SK-MEL-5 (cell line): ENCODE measurements at places on chromosomes 16 and 17.

DNA sequence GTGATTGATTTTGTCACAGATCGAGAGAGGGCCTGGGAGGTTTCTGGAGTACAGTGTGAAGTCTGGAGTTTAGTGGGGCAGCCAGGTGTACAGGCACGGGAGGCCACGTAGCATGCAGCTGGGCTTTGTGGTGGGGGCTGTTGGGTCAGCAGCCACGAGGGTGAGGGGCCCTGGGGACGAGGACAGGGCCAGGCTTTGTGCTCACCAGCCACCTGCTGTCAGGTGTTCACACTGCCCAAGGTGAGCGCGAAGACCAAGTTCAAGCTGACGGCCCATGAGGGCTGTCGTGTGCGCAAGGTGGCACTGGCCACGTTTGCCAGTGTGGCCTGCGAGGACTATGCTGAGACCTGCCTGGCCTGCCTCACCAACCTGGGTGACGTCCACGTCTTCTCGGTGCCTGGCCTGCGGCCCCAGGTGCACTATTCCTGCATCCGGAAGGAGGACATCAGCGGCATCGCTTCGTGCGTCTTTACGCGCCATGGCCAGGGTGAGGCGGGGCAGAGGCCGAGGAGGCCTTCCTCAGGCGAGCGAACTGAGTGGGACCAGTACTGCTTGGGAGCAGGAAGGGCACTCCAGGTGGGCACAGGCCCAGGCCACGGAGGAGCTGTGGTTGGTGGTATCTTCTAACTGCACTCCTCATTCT is 15.9 kb downstream of the LLGL1 start:
- no peak for DNase-seq

GRCh38 chr17:29713626-29714025 is 90.9 kb upstream of the CORO6 start:
- DNase-seq = no peak

DNA sequence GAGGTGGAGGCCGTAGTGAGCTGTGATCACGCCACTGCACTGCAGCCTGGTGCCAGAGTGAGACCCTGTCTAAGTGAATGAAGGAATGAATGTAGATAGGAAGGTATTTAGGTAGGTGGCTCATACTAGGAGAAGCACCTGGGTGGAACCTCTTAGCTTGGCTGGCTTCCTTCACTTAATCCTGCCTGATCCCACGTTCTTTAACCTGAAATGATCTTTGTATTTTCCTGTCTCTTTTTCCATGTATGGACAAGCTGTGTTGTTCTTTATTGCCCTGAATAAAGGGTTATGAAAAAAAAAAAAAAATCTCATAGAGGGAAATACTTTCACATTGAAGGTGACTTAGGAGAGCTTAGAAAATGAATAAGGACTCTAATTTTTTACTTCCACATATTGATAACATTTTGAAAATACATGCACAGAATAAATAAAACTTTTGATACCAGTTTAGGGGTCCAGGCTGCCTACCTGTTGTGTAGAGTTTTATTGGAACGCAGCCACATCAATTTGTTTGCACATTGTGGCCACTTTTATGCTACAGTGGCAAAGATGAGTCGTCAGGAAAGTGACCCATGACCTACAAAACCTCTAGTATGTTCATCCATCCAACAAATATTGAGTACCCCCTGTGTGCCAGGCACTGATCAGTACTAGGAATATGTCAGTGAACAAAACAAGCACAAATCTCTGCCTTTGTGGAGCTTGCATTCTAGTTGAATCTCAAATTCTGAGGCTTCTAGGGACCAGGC is 44.6 kb downstream of the VPS35L start:
- no peak for DNase-seq

- DNase-seq = peak; percentile 26
Observed at GRCh38 chr17:31754239-31754945, 104.7 kb downstream of the COPRS start.

DNA sequence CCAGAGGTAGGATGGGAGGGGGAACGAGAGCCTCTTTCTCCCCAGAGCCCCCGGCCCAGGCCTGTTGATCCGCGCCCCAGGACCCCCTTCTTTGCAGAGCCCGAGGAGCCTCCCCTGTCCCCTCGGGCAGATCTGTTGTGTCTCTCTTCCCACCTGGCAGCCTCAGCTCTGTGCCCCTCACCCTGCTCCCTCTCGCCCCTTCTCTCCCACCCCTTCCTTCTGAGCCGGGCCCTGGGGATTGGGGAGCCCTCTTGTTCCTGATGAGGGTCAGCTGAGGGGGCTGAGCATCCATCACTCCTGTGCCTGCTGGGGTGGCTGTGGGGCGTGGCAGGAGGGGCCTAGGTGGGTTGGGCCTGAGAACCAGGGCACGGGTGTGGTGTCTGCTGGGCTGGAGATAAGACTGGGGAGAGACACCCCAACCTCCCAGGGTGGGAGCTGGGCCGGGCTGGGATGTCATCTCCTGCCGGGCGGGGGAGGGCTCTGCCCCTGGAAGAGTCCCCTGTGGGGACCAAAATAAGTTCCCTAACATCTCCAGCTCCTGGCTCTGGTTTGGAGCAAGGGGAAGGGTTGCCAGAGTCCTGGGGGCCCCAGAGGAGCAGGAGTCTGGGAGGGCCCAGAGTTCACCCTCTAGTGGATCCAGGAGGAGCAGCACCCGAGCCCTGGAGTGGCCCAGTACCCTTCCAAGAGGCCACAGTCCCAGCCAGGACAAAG is 65.4 kb downstream of the MRC2 start:
- DNase-seq = peak; percentile 73

DNA sequence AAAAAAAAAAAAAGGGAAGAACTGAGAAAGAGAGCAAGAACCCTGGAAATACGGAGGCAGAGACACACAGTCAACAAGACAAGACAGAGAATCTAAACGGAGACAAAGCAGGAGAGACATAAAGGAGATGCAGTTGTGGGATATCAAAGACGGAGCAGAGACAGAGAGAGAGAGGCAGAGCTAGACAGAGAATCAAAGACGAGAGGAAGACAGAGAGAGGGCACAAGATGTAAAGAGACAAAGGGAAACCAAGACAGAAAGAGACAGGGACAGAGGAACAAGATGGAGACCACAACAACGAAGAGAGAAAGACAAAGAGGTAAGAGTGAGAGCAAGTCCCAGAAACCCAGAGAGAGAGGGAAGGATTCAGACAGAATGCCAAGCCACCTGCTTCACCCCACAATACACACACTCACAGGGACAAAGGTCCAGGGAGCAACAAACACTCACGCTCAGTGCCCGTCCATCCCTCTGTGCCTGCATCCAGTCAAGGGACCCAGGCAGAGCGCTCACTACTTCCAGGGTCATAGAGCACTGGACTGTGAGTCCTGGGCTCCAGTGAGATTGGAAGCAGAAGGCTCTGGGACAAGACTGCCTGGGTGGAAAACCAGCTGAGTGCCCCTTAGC is 88.9 kb downstream of the C16orf78 start:
- DNase-seq = no peak

DNA sequence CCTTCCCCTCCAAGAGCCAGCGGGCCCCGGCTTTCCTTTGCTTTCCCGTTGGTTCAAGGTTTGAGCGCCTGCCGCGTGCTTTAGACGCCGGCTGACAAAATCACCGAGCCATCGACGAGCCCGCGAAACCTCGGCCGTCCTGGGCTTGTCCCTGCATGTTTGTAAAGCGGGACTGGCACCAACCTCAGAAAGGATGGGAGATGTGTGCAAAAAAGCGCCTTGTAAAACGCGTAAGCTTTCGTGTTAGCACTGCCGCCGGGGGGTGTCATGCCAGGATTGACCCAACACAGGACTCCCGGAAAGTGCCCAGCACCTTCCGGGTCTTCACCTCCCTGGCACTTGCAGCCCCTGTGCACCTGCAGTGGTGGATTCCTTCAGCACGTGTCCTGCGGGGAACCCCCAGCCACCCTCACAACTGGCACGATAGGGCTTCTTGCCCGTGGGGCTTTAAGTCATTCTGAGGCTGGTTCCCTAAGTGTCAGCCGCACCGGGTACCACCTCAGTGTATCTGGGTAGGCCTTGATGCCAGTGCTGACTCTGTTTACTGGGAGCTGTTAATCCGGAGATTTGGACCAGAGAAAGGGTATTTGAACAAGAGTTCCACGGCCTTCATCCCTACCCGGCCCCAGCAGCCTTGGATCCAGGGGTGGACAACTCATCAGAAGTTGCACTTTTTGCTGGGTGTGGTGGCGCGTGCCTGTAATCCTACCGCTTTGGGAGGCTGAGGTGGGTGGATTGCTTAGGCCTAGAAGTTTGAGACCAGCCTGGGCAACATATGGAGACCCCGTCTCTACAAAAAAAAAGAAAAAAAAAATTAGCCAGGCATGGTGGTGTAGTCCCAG is 817 bp downstream of the NDUFAF8 start:
- no peak for DNase-seq

- no peak for DNase-seq
Observed at GRCh38 chr16:82067042-82067803, 32.2 kb downstream of the HSD17B2 start.

- DNase-seq = no peak
Observed at GRCh38 chr17:67521775-67522069, 144.6 kb downstream of the PITPNC1 start.

DNA sequence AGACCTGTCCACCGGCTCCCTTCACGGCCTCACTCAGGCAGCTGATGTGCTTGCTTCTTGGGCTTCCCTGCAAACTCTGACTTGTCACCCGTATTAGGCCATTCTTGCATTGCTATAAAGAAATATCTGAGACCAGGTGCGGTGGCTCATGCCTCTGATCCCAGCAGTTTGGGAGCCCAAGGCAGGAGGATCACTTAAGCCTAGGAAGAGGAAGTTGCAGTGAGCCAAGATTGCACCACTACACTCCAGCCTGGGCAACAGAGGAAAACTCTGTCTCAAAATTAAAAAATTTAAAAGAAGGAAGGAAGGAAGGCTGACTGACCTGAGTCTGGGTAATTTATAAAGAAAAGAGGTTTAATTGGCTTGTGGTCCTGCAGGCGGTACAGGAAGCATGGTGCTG is 17.0 kb downstream of the SOST start:
- no peak for DNase-seq

GRCh38 chr17:7431231-7431630 is 2.6 kb downstream of the SPEM3 start:
- no peak for DNase-seq

GRCh38 chr16:50273888-50274325 is 7.6 kb downstream of the ADCY7 start:
- no peak for DNase-seq

GRCh38 chr17:19702217-19702641 is 14.2 kb downstream of the SLC47A2 start:
- peak; percentile 37 for DNase-seq

- DNase-seq = no peak
Observed at GRCh38 chr17:62749926-62750325, 58.2 kb downstream of the MARCHF10 start.

GRCh38 chr16:10906914-10907756 is 30.1 kb downstream of the CIITA start:
- no peak for DNase-seq

DNA sequence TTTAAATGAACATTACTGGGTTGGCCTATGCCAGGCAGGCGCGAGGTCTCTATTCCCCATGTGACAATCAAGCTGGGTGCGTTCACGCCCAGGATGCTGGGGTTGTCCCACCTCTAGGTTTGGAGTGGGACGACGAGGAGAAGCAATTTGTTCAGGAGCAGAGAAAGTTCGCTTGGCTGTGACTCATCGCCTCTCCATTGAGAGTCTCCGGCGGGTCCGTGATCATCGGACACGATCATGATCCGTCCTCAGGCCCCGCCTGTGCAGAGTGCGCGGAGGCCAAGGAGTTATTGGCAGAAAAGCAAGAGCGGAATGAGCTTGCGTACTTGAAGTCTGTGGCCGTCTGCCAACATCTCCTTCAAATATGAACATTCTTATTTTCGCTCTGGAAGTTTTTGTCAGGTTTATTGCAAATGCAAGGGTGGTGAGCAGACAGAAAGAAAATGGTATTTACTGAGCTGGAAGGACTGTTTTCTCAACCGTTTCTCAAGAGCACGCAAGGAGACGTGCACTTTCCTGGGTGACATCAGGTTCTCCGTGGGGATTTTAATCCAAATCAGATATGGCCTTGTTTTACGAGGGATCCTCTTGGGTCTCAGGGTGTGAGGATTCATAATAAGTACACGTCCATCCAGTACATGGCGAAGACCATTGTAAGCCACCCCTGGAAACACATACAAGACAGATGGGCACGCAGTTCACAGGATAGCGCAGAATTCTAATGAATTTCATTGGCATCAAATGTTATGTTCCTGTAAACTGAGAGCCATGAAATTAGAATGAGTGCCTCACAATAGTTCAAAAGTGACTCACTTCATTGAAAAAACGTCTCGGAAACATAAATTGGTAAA is 70.1 kb upstream of the CREBBP start:
- DNase-seq = no peak
